ENCODE measurements at places on chromosomes 4 and X.

GRCh38 chr4:119517361-119518229 lies 111.0 kb downstream of the PDE5A start:
- no peak for DNase-seq

- no peak for DNase-seq
These were observed 20.2 kb downstream of the ANXA3 start for GRCh38 chr4:78571804-78572203.

DNA sequence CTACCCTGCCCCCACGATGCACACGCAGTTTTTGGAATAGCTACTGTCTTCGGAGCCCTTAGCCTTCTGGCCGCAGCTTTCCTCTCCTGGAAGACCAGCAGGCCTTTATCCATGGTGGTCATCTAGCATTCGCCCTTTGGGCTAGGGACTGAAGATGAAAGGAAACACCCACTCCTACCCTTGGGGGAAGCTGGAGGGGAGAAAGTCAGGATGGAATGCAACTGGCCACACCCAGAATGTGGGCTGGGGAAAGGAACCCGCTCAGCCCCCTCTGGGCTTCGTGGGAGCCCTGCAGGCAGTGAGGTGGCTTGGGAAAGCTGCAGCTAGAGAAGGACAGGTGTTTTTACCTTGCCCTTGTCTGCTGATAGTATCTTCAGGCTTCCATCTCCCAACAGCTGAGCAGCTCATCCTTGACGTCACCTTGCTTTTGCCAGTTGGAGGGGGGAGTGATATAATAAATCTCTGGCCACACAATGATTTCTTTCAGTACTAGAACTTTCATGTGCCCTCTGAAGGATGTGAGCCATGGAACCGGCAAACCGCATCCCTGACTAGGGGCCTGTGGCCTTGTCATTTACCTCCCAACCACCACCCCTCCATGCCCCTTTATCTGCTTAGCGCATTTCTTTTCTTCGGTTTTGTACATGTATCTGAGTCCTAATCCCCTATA lies 59.0 kb downstream of the ELF4 start:
- no peak for DNase-seq

DNA sequence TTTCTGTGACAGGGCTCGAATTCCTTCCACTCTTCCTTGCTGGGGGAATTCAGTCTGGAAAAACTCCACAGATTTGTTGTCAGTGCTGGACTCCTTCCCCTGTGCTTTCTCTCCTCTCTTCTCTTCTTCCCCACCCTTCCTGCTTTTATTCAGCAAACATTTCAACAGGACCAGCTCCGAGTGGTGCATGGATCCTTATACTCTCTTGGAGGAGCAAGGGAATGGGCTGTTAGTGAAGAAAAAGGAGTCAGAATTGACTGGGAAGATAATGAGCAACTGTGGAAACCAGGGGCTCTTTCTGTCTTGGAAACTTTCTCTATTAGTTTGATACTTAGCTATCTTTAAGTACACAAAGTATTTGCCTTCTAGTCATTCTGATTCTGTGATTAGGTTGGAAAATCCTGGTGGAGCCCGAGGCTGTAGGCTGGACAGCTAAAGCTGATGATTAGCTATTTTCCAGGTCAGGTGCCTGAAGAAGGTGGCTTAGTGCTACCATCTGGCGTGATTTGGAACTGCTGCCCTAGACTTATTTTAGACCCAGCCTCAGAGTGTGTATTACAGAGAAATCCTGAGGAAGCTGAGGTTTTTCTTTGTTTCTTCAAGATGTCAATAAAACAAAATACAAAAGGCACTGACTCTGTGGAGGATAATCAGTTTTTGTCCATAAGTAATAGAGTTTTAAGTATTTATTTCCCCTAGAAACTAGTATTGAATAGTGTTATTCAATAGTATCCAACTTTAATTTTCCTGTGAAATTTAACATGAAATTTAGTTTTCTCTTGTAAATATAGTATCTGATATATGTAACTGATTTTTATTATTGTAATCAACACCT lies 38.4 kb downstream of the NAP1L5 start:
- no peak for DNase-seq

DNA sequence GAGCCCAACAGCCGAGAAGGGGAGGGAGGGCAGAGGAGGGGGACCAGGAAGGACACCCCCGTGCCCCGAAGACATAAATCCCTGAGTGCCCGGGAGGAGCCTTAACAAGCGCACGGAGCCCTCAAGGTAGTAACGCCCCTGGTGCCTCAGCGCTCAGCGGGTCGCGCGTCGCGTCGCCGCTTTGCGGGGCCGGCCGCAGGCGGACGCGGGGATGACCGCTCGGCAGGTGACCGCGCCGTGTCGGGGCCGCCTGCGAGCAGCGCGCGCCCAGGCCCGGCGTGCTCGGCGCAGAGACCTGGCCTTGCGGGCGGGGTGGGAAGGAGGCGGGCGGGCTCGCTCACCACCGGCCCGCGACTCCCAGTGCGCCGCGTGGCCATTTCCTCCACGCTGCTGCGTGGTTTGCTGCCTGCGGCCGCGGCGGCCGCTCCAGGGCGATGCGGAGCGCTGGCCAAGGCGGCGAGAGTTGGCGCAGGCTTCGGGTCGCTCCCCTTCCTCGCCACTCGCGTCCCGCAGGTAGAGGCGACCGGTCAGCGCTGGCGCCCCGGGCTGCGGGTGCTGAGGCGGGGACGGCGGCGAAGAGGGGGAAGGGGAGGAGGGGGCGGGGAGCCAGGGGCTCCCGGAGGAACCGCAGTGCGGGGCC lies 632 bp downstream of the CCSER1 start:
- DNase-seq: no peak

DNA sequence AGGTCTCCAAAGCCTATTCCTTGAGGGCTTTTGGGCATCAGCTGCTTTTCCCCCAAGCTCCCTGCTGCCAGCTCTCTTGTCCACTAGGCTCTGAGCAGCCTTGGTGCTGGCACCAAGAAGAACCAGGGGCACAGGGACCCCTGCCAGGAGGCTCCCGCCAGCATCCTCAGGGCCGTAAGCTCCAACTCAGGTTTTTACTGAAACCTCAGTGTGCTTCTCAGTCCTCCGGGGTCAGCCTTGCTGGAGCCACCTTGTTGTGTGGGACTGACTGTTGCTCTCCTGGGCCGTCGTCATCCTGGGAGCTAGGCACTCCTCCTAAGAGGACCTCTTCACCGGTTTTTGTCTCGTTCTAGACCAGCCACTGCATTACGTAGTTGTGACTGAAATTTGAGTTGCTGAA lies 38.9 kb downstream of the NOP14 start:
- DNase-seq: no peak

DNA sequence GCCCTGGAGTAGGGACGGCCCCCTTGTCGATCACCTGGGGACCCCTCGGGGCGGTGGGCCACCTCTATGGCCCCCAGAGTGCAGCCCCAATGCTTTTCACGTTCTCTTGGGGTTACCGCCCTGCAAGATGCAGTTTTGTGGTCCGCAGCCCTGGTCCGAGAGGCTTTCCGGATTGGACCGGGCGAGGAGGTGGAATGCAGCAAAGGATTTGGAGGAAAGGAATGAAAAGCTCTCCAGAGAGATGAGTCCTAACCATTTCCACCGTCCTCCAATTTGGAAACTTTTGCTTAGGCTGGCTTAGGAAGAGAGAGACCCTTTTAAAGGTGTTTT lies 601 bp downstream of the SLC25A43 start:
- DNase-seq: no peak

- no peak for DNase-seq
These were observed 6.2 kb downstream of the NCAPG start for GRCh38 chr4:17817027-17817426.

DNA sequence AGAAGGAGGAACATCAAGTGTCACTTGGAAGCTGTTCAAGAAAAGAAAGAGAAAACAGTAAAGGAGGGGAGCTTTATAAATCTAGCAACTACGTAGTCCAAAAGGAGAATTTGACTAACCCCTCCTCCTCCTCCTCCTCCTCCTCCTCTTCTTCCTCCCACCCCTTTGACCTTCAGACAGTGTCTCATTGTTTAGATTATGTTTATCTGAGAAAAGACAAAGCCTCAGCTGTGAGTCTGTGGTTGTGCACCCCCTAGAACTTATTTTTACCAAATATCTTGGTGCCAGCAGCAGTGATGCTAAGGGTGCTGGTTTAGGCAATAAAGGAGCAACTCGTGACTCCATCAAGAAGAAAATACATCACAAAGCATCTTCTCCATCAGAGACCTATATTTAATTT lies 68.9 kb upstream of the BMP2K start:
- no peak for DNase-seq

DNA sequence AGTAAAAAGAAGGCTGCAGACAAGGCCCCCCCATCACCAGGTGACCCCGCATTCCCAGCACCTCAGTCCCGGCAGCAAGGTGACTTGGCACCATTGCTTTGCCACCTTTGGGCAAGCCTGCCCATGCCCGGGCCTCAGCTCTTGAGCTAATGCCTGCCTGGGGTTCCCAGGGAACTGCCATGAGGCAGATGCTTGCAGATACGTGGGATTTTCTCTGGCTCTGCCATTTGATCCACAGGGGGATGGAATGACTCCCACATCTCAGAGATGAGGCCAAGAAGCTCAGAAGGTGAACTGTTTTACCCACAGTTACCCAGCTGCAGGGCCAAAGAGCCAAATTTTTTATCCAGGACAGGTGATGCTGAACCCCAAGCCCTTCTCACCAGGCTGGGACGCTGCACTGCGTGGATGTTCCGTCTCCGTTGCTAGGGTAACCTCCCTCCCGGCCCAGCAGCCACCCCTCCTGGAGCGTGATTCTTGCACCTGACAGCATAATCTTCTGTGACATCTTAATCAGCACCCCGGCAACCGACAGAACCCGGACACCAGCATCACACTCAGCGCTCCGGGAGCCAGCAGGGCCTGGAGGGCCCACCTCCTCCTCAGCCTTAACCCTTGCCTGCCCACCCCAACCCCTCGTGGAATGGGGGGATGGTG lies 15.7 kb upstream of the MSX1 start:
- no peak for DNase-seq

DNA sequence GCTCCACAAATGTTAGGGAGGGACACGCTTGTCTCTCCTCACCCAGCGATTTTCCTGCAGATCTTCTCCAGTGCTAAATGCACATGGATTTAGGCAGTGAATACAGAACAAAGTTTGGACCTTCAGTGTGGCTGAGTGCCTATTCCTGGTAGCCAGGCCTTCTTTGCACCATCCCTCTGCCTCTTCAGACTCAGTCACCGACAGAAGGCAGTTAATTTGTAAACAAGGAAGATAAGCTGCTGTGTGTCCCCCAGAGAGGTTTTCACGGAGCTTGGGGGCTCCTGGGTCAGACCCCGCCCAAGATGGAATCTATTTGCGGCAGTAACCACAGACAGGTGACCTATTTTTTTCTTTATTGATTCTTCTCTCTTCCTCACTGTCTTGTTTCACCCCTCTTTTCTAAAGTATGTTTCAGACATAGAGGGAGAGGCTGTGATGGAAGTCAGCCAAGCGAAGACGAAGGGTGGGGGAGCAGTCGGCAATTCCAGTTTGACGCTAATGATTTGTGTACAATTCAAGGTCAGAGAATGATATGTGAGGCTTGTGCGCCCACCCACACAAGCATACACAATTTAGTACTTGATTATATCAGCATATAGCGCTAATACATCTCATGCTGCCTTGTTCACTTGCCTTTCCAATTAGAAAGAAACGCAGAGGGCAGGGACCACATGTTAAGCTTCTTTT lies 200.8 kb downstream of the MGST2 start:
- no peak for DNase-seq

Data from caudate nucleus (tissue), 63 donors.